ENCODE measurements at places on chromosomes 12 and 14.

- DNase-seq: peak; percentile 43
These were observed 266.4 kb upstream of the USP15 start for GRCh38 chr12:61993734-61994345.

- DNase-seq: peak; percentile 62
These were observed at the start of gene SH2B3 for GRCh38 chr12:111405859-111406473. SH2B3 (plus strand) TSS chr12:111405923; CDS start chr12:111418146, 12,223 bp downstream.

- DNase-seq: no peak
These were observed 1.6 kb upstream of the CDKN1B start for GRCh38 chr12:12715459-12716150.

GRCh38 chr12:48034835-48035805 is 30.8 kb upstream of the COL2A1 start:
- no peak for DNase-seq

DNA sequence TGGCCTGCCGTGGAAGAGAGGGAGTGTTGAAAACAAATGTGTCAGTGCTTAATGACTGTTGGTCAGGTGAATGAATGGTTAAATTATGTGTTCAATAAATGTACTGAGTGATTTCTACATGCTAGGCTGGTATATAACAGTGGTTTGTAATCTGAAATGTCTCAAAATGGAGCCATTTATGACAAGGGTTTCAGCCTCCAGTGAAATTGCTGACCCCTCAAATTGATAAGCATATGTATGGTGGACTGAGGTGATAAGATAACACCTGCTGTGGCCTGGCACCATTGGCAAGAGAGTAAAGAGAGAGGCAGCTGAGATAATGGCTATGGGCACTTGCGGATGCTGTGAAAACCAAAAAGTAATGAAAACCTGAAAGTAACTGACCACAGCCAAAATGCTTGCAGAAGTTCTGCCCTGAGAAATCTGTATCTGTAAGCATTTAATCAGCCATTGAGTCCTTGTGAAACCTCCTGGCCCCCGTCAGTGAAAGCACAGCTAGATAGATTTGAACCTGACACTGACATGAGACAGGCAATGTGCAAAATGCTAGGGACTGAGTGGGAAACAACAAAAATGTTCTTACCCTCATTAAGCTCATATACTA is 1.4 kb upstream of the BCAT1 start:
- no peak for DNase-seq

DNA sequence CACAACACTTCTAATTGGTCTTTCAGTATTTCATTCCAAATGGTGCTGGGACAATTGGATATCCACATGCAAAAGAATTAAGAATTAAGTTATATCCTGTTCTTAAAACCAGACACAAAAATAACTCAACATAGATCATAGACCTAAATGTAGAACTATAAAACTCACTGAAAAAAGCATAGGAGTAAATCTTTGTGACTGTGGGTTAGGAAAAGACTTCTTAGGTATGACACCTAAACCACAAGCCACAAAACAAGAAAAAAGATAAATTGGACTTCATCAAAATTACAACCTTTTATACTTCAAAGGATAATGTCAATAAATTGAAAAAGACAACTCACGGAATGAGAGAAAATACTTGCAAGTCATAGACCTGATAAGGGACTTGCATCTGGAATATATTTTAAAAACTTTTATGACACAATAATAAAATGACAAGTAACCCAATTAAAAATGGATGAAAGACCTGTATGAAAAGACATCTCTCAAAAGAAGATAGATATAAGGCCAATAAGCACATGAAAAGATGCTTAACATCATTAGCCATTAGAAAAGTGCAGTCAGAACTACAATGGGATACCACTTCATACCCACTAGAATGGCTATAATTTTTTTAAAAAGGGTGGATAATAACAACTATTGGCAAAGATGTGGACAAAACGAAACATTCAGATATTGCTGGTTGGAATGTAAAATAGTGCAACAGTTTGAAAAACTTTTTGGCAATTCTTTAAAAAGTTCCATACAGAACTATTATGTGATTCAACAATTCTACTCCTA is 72.5 kb upstream of the SLC38A4 start:
- no peak for DNase-seq

DNA sequence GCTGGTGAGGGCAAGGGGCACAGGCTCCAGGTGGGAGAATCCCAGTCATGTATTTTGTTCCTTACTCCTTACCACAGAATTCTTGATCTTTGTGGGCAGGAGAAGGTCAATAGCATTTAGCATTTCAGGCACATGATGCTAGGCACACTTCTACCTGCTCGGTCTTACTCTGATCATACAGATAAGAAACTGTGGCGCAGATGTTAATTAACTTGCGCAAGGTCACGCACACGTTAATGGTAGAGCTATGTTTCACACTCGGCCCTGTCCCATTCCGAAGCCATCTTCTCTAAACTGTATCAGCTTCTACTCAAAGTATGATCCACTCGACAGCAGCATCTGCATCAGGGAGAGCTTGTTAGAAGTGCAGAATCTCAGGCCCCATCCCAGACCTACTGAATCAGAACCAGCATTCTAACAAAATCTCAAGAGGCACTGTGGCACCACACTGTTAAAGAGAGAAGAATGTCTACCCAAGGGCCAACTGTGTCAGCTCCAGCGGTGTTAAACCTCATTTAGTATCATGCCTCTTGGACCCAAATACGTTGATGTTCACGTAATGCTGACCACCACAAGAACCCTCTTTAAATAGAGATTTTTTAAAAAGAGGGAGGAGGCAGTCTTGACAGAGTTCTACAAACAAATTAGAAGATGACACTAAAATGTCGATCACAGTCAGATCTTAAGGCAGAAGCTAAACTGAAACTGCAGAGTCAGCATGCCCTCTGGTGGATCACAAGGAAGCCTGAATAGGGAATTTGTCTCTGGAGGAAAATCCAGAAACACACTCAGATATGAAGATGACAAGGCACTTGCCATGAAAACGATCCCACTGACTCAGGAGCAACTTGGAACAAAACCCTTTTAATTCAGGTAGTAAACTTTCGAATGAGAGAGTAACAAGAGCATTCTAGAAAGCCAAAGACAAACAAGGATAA is 7.3 kb downstream of the STXBP6 start:
- DNase-seq: no peak

GRCh38 chr14:99603471-99604277 is at the start of gene CCDC85C:
CCDC85C (minus strand) TSS chr14:99604207; CDS start chr14:99603959, 248 bp downstream.
- DNase-seq: no peak

- no peak for DNase-seq
These were observed 106.4 kb upstream of the MDM1 start for GRCh38 chr12:68438601-68439000.

DNA sequence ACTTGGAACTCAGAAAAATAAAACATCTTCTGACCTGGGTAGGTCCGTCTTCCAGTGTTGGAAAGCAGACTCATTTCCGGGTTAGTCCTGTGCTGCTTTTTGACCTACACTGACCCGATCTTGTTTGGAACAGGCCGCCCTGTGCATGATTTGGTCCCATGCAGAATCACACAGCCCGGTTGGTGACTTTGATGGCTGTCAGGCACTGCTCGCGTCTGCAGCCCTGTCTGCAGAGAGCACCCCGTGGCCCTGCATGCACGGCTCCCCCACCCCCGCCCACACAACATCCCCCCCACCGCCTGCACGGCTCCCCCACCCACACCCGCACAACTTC is 31.6 kb downstream of the PACS2 start:
- DNase-seq: no peak

GRCh38 chr12:100794441-100795173 is at the start of gene ANO4:
ANO4 (plus strand) TSS chr12:100794776; CDS start chr12:100901786, 107,010 bp downstream.
- no peak for DNase-seq

- DNase-seq: no peak
These were observed 8.1 kb downstream of the LGALS3 start for GRCh38 chr14:55136885-55137786.

- DNase-seq: no peak
These were observed 108.7 kb downstream of the DIP2B start for GRCh38 chr12:50613463-50613862.

GRCh38 chr12:89947437-89948270 is 239.0 kb upstream of the ATP2B1 start:
- DNase-seq: peak; percentile 92

GRCh38 chr12:54407183-54407905 is 11.7 kb downstream of the ITGA5 start:
- DNase-seq: no peak

DNA sequence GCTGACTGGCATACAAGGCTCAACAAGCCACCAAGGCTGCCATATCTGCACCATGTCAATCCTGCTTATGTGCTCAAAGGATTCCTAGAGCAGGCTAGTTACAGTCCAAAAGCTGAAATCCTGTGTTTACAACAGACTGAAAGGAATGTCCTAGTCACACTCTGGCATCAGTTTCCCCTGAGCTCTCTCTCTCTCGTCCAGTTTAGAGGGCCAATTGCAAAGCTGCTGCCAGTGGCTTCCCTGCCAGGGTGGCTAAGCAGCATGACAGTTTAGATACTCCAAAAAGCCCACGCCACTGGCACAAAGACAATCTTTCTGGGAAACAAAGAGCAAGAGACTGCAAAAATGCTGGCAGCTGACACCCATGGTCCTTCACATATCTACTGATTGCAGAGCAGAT is 392.1 kb downstream of the RPS29 start:
- DNase-seq: no peak

- no peak for DNase-seq
These were observed 1.3 kb downstream of the MRPS35 start for GRCh38 chr12:27711967-27712366.

- DNase-seq: no peak
These were observed 3.8 kb upstream of the ACADS start for GRCh38 chr12:120721866-120722265.

DNA sequence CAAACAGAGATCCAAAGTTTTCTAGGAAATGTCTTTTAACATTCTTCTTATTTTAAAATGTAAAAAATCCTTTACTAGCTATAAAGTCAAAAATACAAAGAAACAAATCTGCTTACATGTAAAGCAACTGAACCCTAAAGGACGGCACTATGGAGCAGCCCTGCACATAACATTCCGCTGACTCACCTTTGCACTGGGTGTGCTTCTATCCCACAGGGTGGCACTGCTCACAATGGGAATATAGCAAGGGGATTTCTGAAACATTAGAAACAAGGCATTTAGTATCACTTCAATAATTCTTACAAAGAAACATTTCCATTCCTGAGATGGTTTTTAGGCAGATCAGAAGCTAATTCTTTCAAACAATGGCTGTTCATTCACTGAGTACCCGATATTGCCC is 94.3 kb downstream of the C12orf42 start:
- DNase-seq: no peak

DNA sequence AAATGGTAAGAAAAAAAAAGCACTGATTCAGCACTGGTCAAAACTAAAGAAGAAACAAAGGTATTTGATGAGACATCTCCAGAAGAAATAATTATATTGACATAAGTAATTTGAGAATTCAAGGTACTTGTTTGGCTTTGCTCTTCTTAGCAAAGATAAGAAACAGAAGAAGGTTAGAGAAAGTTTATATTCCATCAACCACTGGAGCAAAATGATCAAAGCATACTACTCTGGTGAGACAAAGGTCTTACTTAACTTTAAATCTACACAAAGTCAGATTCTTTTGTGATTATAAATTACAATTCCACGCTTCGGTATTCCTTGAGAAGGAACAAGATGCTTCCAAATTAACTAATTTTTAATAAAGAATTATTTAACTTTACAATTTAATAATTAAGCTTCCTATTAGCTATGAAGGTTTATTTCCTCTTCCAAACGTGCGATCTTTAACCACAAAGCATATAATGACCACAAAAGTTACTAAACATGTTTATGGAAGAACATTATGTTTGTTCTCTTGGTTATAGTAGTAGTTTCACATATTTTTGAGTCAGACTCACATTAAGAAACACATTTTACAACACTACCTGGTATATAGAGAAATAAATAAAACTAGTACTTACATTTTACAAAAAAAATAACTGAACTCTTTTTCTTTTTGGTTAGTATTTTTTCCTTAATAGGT is 53.4 kb downstream of the METTL25 start:
- DNase-seq: no peak

- no peak for DNase-seq
These were observed 109.4 kb upstream of the ATF7IP start for GRCh38 chr12:14256121-14256520.

DNA sequence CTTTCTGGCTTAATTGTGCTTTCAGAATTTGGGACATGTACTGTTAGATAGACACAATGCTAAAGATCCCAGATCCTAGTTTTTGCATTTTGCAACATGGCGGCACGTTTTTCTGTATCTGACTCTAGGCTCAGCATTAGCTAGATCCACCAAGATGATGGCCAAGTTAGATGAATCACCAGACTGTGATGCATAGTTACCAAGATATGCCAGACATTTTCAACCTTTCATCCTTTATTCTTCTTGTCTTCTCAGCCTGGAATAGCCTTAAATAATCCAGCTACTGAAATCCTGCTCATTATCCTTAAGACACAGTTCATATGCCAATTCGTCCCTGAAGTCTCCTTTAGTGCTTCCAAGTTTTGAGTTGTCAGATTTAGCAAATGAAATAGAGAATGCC is 144.9 kb upstream of the CRY1 start:
- DNase-seq: no peak

DNA sequence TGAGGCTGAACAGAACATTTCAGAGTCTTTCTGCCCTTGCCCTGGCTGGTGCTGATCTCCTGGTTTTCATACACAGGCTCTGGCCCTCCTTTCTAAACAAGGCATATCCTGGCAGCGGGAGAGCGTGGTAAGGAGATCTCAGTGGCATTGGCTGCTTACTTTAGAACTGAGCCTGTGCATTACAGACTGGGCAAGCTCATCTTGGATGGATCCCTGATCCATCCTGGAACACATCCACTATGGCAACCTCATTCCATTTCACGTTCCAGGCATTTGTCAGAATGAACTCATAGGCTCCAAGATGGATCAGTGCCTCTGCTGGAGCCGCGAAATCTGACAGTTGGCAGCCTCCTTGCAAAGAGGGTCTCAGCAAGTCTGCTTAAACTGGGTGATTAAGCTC is 224.5 kb upstream of the PELI2 start:
- DNase-seq: no peak

GRCh38 chr14:55519473-55520080 is 60.4 kb upstream of the KTN1 start:
- no peak for DNase-seq

DNA sequence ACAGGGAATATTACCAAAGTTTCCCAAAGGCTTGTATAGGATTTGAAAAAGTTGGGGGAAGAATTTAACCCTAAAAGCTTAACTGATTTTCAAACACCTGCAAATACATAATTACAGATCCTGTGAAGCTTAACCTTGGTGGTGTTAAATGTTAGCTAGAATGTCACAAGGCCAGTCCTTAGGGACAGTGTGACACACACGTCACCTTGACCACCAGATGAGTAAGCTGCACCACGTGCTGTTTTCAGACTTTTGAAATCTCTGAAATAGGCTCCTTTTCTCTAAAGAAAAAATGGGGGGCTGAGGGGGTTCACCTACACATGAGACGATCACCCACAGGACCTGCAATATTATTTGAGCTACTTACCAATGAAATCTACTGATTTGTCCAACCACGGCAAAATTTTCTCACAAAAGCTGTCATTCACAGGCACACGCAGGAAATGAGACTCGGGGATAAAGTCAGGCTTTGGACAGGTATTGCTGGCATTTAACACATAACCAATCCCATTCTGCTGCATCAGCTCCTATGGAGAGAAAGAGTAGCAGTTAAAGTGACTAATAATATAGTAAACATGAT is 75.9 kb downstream of the DUSP16 start:
- DNase-seq: no peak

GRCh38 chr12:54991161-54991990 is 6.8 kb upstream of the TESPA1 start:
- DNase-seq: no peak

GRCh38 chr14:39107591-39107996 is 4.6 kb upstream of the SEC23A start:
- DNase-seq: peak; percentile 52

All from A549 (cell line).